A673 (cell line): ENCODE measurements at places on chromosomes 4 and X.
A peak's percentile ranks its signal among the peaks of the same experiment; 100 is the strongest.

- DNase-seq = no peak
- no peaks in the 10 kb centered on the region for H3K4me1 ChIP-seq
- H3K4me3 ChIP-seq = no peak overlapping the region
- no peaks in the 10 kb centered on the region for H3K27me3 ChIP-seq
- H3K36me3 ChIP-seq = no peaks in the 10 kb centered on the region
Measured at GRCh38 chr4:101807351-101807750, 16.8 kb downstream of the BANK1 start.

GRCh38 chrX:13859724-13860123, 42.8 kb upstream of the GPM6B start:
- H3K27ac ChIP-seq = no peak overlapping the region
- no peaks in the 10 kb centered on the region for H3K27me3 ChIP-seq
- no peak overlapping the region for H3K4me3 ChIP-seq
- no peaks in the 10 kb centered on the region for H3K36me3 ChIP-seq
- no peak for DNase-seq

DNA sequence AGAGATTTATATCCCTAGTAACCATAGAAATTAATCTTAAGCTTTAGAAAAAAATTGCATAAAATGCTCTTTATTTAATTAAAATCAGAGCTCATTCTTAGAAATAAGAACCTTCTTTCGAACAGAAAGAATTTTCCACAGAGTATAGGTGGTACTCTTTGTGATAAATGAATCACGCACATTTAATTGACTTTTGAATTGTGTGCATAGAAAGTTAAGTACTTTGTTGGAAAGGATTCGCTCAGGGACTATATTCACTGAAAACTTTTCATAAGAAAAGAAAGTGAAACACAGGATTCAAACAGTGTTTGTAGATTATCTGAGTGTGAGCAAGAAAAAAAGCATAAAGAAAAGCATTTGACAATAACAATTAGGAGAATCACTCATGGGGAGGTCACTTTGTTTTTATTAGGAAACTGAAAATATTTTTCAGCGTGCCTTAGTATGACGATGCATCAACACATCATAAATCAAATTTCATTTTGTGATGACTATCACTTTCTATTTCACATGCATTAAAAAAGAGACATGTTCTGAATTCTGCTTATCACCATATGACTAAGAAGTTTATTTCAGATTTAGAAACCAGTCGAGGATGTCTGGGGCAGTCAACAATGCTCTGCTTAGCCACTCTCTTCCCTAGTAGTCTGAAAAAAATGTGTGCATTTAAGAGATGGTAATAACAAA, 49.5 kb downstream of the STX18 start:
- peak overlapping the region; percentile 13 for H3K27ac ChIP-seq
- no peaks in the 10 kb centered on the region for H3K27me3 ChIP-seq
- no peaks in the 10 kb centered on the region for H3K36me3 ChIP-seq

GRCh38 chr4:14652522-14652921, 349.8 kb upstream of the CPEB2 start:
- no peak overlapping the region for H3K4me3 ChIP-seq
- H3K27ac ChIP-seq = no peak overlapping the region
- H3K27me3 ChIP-seq = no peaks in the 10 kb centered on the region
- no peak for DNase-seq

GRCh38 chrX:22194660-22194945, 78.1 kb upstream of the CBLL2 start:
- no peak for DNase-seq
- no peak overlapping the region for H3K4me3 ChIP-seq
- no peaks in the 10 kb centered on the region for H3K27me3 ChIP-seq
- no peak overlapping the region for H3K27ac ChIP-seq

DNA sequence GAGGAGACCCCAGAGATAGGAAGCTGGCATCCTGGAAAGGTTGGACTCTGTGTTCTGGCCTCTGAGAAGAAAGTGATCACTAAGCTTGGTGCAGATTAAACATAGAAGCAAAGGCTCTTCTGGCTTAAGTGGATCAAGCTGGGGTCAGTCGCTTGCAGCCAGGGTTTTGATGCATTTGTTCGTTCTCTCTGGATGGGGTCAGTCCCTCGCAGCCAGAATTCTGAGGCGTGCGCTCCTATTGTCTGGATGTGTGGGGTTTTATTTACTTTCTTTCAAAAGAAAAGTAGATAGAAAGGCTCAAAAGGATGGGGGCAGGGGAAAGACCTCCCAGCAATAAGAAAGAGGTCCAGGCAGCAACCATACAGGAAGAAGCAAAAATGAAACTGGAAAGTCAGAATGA, 152.6 kb downstream of the DHRSX start:
- no peak overlapping the region for H3K4me3 ChIP-seq
- no peaks in the 10 kb centered on the region for H3K27me3 ChIP-seq
- H3K36me3 ChIP-seq = no peaks in the 10 kb centered on the region
- no peak overlapping the region for H3K27ac ChIP-seq
- H3K4me1 ChIP-seq = no peaks in the 10 kb centered on the region

DNA sequence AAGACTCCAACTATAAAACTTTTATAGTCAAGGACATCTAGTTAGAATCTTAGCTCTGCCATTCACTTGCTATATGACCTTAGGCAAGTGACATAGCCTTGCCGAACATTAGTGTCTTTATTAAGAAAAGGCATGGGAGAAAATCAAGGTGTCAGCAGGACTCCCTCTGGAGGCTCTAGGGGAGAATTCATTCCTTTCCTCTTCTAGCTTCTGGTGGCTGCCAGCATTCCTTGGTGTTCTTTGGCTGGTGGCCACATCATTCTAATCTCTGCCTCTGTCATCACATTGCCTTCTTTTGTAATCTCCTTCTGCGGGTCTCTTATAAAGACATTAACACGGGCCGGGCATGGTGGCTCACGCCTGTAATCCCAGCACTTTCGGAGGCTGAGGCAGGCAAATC, 99.8 kb downstream of the PPP1R2C start:
- no peaks in the 10 kb centered on the region for H3K27me3 ChIP-seq
- H3K4me3 ChIP-seq = no peak overlapping the region
- no peaks in the 10 kb centered on the region for H3K36me3 ChIP-seq
- DNase-seq = peak; percentile 33
- H3K4me1 ChIP-seq = no peaks in the 10 kb centered on the region

DNA sequence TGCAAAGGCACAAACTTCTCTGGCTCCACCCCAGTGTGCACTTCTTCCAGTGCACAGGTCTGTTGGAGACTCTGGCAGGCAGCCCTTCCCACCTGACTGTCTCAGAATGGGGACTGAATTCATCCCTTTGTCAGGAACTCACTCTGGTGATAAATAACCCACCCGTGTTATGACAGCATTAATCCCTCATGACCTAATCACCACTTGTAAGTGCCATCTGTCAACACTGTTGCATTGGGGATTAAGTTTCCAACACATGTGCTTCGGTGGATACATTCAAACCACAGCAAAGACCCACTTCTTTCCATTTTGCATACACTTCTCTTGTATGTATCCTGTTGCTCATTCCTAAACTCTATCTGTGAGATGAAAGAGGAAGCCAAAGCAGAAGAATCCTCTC, 1002.9 kb upstream of the IGFBP7 start:
- no peaks in the 10 kb centered on the region for H3K27me3 ChIP-seq
- no peaks in the 10 kb centered on the region for H3K36me3 ChIP-seq
- DNase-seq = no peak
- no peaks in the 10 kb centered on the region for H3K4me1 ChIP-seq
- H3K27ac ChIP-seq = no peak overlapping the region

DNA sequence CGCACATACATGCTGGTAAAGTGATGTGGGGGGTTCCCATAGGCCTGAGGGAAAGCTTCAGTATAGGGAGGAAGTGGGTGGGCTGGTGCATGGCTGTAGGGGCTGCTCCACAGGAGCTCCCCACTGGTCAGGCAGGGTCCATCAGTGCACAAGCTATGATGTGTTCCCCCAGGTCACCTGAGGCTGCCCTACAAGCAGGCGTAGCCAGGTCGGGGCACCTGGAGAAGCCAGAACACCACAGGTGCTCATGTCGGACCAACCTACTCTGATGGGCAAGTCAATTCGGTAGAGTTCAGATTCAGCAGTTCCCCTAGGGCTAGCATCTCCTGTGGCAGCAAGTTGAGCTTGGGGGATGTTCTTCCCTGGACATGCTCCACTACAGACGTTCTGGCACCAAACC, 103.3 kb upstream of the EPHA5 start:
- H3K4me1 ChIP-seq = no peaks in the 10 kb centered on the region
- H3K27ac ChIP-seq = no peak overlapping the region
- no peaks in the 10 kb centered on the region for H3K36me3 ChIP-seq
- H3K27me3 ChIP-seq = no peaks in the 10 kb centered on the region

GRCh38 chrX:150683536-150684146, 9.6 kb upstream of the MTMR1 start:
- no peaks in the 10 kb centered on the region for H3K36me3 ChIP-seq
- H3K4me1 ChIP-seq = no peaks in the 10 kb centered on the region
- peak; percentile 72 for DNase-seq

DNA sequence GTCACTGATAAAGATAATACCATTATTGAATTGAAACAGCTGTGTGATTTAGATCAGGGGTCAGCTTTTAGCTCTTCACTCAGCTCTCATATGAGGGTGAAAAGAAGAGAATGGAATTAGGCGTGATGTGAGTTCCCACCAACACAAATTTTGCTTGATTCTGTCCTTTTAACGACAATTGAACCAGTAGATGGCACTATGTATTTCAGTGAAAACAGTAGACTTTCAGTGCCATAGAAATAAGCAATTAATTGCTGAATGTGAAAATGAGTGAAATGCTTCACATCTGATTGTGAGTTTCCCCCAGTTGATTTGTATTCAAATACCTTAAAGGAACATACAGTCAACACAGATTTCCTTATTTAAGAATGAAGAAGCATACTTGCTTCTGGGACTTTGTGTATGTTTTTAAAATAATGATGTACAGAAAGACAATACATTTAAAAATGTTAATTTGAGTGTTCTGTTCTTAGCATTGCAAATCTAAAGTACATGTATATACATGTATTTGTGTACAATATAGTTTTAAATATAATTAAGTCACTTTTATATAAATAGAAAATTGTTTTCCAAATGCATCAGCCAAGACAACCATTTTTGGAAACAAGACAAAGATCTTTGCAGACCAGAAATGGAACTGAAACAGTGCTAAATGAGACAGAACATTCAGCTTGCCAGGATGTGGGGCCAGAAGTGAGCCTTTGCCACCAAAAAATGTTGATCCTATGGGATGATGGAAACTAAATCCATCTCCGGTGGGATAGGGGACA, 178.8 kb downstream of the SNCA start:
- H3K4me1 ChIP-seq = no peaks in the 10 kb centered on the region
- no peak overlapping the region for H3K27ac ChIP-seq
- H3K36me3 ChIP-seq = no peaks in the 10 kb centered on the region
- no peaks in the 10 kb centered on the region for H3K27me3 ChIP-seq
- DNase-seq = peak; percentile 10
- H3K4me3 ChIP-seq = no peak overlapping the region

- H3K36me3 ChIP-seq = no peaks in the 10 kb centered on the region
- no peak for DNase-seq
- no peaks in the 10 kb centered on the region for H3K27me3 ChIP-seq
- no peak overlapping the region for H3K27ac ChIP-seq
- H3K4me1 ChIP-seq = no peaks in the 10 kb centered on the region
- no peak overlapping the region for H3K4me3 ChIP-seq
Measured at GRCh38 chr4:159153669-159154068, 50.8 kb downstream of the RAPGEF2 start.

DNA sequence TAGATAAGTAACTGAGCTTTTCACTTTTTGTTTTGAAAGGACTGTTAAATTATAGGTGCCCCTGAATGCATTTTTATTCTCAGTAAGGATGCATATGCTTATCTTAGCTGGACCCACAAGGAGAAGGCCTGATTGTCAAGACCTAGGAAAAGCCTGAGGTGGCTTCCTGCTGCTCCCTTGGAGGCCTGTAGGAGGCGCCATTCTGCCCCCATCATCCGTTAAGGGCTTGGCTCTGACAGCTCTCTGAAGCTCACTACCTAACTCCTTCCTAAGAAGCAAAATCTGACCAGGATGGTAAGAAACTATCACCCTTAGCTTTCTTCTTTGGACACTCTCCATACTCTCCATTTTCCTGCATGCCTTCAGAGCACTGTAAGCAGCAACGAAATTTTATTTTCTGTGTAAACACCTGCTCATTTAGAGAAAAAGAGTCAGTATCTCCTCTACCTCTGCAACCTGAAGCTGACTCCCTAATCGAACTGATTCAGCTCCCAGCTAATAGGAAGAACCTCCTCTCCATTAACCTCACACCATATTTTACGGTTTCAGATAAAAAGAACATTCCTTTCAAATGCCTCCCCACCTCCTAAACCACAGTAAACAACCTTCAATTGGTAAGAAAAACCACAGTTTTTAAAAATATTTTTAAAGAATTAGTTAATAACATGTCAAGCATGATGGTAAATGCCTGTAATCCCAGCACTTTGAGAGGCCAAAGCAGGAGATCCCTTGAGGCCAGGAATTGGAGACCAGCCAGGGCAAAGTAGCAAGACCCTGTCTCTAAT, 73.4 kb upstream of the EDNRA start:
- no peaks in the 10 kb centered on the region for H3K4me1 ChIP-seq
- no peak overlapping the region for H3K4me3 ChIP-seq
- H3K27me3 ChIP-seq = no peaks in the 10 kb centered on the region
- H3K27ac ChIP-seq = no peak overlapping the region
- no peaks in the 10 kb centered on the region for H3K36me3 ChIP-seq

DNA sequence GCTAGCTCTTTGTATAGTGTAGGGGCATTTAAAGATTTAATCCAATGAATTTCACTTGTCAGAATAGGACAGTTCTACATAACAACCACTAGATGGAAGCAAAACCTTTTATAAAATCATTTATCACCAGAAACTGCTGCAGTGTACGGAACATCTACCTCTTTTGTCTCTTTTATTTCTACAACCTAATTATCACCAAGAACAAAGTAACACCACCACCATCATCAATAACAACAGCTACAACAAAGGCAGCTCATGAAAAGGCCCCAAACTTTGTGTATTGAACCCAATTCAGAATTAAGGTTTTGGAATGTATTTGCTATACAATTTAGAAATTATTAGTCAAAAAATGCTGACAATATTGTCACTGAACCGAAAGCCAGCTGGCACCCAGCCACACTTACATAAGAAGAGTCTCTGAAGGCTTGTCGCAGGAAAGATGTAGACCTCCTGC, 260.9 kb upstream of the RPS6KA3 start:
- peaks cover 10% of the 10 kb centered on the region for H3K4me1 ChIP-seq
- peak; percentile 60 for DNase-seq
- no peak overlapping the region for H3K4me3 ChIP-seq
- H3K36me3 ChIP-seq = no peaks in the 10 kb centered on the region
- no peaks in the 10 kb centered on the region for H3K27me3 ChIP-seq

DNA sequence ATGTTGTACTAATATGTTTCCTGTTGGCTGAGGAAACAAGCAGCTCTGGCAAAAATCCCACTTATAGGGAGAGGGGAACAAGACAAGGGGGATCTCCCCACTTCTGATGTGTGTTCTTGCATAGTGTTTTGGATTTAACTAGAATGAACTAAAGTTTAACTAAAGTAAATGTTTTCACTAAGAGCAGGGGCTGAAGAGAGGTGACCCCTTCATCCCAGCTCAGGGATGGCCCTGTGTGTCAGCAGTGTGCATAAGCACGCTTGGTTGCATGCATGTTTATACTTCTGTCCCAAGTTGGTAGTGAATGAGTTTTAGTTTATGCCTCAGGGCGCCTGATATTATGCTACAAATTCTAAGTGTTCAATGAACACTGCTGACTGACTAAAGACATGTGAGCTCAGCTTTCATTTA, 169.4 kb downstream of the MGST2 start:
- no peak overlapping the region for H3K4me3 ChIP-seq
- peaks cover 3% of the 10 kb centered on the region for H3K4me1 ChIP-seq
- no peak overlapping the region for H3K27ac ChIP-seq
- H3K27me3 ChIP-seq = no peaks in the 10 kb centered on the region

GRCh38 chr4:79663141-79663540, 255.1 kb upstream of the GK2 start:
- H3K27me3 ChIP-seq = no peaks in the 10 kb centered on the region
- no peak for DNase-seq
- H3K27ac ChIP-seq = no peak overlapping the region
- no peaks in the 10 kb centered on the region for H3K4me1 ChIP-seq
- no peak overlapping the region for H3K4me3 ChIP-seq
